ENCODE measurements at places on chromosomes 16 and 17.
A peak's percentile ranks its signal among the peaks of the same experiment; 100 is the strongest.

- no peak for DNase-seq
Measured at GRCh38 chr16:77009453-77009852, 181.5 kb upstream of the MON1B start.

DNA sequence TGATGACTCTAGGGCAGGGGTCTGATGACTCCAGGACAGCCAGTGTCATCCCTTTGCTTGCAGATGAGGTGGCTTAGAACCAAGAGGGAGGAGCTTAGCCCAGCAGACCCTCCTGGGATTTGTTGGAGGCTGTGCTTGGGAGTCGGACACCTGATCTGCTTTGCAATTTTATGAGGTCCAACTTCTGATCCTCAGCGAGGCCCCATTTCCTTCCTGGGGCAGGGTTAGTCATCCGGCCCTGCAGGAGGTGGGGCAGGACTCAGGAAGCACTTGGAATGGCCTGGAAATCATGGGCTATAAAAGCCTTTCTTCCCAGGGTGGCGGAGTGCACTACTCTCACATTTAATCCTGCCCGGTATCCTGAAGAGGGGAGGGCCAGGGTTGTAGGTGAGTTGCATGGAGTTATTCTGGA is 168.5 kb downstream of the MSI2 start:
- DNase-seq, result no peak

- DNase-seq, result no peak
Measured at GRCh38 chr16:11374255-11374654, 29.0 kb downstream of the RMI2 start.

DNA sequence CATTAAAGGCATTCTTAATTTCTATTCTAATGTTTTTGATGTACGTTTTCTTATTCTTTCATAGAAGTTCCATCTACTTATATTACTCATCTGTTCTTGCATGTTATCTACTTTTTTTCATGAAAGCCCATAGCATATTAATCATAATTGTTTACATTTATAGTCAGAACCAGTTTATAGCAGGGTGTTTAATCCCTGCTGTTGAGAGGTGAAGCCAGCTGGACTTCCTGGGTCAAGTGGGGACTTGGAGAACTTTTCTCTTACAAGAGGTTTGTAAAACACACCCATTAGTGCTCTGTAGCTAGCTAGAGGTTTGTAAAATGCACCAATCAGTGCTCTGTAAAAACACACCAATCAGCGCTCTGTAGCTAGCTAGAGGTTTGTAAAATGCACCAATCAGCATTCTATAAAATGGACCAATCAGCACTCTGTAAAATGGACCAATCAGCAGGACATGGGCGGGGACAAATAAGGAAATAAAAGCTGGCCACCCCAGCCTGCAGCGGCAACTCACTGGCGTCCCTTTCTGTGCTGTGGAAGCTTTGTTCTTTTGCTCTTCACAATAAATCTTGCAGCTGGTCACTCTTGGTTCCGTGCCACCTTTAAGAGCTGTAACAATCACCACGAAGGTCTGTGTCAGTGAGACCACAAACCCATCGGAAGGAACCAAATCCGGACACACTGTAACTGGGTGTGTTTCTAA is 120.6 kb downstream of the TANC2 start:
- DNase-seq, result no peak

DNA sequence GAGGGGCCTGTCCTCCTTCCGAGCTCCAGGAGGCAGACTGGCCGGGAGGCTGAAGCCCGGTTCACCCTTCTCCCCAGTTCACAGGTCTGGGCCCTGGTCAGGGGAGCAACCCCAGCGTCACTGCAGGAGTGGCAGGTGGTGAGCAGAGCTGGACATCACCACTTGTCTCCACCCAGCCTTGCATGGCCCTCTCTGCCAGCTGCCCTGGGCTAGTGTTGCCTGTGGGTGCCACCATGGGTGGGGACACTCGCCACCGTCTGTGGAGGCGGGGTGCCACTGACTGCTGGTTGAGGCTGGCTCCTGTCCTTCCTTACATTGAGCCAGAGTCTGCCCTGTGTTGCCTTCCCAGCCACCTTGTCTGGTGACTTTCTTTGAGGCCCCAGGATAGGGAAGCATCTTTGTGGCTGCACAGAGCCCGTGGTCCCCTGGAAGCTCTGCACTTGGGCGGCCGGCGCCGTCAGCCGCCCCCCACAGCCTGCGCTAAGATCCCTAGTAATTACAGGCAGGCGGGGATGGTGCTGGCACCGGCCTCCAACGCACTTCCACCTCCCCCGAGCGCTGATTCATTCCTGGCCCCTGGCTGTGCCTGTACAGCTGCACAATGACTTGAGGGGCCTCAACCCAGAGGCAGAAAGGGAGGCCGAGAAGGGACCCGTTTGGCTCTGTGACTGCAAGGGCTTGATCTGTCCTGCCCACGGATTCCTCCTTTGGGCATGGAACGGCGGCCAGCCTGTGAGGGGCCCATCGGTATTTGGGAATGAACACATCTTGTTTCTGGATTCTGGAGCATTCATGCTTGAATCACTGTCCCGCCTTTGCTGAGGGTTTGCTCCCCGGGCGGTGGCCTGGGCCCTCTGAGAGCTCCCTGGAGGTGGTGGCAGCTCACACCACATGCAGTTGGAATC is 5.2 kb downstream of the BAIAP2 start:
- DNase-seq, result no peak

GRCh38 chr16:20812510-20812909 is 6.2 kb downstream of the REXO5 start:
- DNase-seq, result no peak

DNA sequence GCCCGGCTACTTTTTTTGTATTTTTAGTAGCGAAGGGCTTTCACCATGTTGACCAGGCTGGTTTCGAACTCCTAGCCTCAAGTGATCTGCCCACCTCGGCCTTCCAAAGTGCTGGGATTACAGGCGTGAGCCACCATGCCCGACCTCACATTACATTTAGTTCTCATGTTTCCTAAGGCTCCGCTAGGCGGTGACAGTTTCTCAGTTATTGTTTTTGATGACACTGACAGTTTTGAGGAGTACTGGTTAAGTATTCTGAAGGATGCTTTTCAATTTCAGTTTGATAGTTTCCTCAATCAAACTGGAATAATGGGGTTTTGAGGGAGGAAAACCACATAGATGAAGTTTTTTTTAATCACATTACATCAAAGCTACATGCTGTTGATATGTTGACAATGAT is 1028.5 kb downstream of the CDH8 start:
- no peak for DNase-seq

GRCh38 chr16:67028696-67029253 is at the start of gene CBFB:
CBFB (plus strand) TSS chr16:67029149; CDS start chr16:67029408, 259 bp downstream.
- peak; percentile 90 for DNase-seq

GRCh38 chr17:75019710-75020109 is 7.2 kb downstream of the MRPL58 start:
- no peak for DNase-seq

DNA sequence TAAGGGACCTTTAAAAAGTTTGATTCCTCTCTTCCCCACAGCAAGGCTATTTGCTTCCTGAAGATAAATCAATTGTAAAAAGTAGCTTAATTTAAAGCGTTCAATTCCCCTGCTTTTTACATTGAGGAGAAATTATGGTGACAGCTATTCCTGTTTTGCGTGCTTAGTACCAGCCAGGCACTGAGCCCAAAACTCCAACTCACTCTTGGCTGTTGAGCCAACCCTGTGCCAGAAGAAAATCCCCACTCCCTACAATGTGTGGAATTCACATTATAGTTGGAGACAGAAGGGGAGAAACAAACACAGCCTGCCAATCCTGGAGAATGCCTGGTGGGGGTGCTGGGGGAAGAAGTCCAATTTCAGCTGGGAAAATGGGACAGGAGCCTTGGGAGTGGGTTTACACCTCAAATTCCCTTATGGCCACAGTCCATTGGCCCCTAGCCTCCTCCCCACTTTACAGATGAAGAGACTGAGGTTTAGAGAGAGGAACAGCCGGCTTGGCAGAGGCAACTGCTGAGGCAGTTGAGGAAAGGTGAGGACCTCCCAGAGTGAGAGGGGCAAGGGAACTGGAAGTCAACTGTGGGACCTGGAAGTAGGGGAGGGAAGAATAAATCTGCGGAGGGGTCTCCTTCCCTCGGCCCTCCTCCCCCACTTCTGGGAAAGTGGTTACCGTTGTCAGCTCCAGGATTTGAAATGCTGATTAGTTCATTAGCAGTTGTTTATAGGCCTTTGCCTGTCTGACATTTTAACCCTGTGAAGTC is 26.1 kb downstream of the CDH1 start:
- no peak for DNase-seq

DNA sequence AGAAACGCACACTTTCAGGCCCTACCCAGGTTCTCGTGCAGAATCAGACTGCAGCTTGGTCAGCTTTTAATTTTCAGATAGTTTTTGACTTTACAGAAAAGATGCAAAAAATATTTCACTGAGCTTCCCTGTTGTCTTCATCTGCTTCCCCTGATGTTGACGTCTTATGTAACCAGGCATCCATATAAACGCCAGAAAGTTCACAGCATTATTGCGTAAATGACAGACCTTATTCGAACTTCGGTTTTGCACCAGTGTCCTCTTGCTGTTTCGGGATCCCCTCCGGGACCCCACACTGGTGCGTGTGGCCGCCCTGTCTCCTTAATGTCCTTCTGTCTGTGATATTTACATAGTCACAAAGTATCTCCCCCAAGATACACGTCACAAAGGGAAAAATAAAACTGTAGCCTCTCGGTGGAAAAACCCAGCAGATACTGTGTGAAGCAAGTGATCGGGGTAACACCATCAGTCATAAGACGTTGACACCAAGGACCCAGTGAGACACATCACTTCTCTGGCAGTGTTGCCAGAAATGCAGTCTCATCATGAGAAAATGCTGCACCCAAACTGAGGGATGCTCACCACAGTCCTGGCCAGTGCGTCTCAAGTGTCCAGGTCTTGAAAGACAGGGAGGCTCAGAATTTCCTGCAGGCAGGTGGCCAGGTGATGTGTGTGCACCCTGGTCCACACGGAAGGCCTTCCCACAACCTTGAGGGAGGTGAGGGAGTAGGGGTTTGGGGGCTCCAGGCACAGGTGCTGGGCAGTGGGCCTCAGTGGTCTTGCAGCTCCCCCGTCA is 4.3 kb downstream of the BANP start:
- DNase-seq, result no peak

DNA sequence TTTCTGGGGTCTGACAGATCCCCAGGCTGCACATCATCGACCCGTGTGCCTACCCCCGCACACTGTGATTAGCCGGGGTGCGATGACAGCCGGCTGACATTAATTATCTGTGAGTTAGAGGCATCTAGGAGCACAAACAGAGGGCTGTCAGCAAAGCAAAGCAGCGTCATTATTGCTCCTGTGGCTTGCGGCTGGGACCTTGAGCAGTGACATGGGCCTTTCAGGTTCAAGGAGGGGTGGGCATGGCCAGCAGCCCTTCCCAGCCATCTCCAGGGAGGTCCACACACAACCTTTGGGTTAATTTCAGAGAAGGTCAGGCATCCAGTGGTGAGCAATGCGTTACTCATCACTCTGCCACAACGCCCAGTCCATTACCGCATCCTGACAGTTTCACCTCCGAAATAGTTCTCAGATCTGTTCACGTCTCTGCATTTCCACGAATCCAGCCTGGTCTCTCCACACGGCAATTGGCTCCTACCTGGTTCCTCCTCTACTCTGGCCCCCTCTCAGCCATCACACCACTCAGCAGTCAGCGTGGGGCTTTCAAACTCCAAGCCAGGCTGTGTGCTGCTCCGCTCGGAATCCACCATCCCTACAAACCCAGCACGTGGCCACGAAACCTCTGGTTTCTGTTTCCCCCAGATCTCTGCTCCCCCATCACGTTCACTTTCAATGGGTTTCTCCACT is 249.7 kb upstream of the C16orf82 start:
- DNase-seq, result no peak

DNA sequence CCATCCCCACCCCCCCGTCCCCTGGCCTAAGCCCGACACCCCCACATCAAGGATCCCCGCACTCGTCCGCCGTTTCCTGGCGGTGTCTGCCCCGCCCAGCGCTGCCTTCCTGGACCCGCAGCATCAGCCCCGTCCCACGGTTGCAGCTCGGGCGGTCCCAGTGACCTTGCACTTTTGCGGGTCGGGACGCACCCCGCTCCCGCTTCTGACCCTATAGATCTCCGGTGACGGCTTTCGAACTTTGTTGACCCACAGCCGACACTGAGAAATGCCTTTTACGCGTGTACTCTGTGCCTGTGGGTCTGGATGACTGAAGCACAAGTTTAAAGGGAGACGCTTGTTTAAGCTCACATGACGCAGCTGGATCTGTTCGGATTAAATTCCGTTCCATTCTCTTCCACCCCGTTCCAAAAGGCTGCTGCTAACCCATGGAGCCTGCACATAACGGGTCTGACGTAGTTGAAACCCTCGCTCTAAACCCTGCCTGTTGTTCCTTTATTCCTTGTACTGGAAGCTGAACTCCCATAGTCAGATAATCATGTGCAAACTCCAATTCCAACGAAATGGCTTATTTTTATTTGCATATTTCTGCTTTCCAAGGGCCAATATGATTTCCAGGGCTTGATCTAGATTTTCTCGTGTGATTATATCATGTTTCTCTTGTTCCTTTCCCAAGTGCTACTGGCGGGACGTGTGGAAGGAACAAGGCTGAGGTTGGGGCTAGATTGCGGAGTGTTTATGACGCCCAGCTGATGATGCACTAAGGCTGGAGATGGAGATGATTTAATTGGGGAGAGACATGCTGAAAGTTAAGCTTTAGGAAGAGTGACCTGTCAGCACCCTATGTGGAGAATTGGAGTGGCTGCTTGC is 834 bp downstream of the FLYWCH1 start:
- no peak for DNase-seq

DNA sequence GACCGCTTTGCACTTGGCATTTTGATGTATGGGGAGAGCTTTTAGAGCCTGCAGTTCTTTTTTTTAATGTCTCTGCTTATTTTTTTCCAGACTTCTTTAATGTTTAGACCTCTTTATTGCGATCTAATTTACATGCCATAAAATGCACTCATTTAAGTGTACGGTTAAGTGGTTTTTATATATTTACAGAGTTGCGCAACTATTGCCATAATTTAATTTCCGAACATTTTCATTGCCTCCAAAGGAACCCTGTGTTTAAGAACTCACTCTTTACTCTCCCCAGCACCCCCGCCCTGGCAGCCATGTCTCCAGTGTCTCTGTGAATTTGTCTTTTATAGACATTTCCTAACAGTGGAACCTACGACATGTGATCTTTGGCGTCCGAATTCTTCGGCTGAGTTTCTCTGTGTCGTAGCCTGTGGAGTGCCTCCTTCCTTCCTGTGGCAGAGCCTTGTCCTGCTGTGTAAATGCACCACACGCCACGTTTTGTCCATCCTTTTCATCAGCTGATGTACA is 24.0 kb downstream of the ZNF750 start:
- no peak for DNase-seq

GRCh38 chr17:16491131-16491702 is 776 bp downstream of the LRRC75A start:
- no peak for DNase-seq

GRCh38 chr17:42270596-42270995 is 5.6 kb downstream of the STAT5B start:
- DNase-seq, result no peak

- no peak for DNase-seq
Measured at GRCh38 chr16:74073456-74073855, 223.2 kb upstream of the PSMD7 start.

- DNase-seq, result peak; percentile 23
Measured at GRCh38 chr16:74608944-74609343, 2.0 kb upstream of the GLG1 start.

DNA sequence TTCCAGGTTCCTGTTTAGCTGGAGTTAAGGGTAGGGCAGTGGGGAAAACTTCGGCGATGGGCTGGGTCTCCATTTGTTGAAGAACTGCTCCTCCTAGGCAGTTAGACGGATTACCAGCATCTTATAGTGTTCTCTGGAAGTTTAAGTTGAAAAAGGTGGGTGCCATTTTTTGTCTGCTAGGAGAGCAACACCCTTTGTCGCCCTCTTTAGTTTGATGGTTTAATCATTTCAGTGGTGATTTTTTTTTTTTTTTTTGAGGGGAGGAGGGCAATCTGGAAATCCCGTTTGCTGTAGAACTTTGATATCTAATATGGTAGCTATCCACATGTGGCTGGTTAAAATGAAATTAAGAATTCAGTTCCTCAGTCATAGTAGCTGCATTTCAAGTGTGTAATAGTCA is 4.1 kb downstream of the UBFD1 start:
- DNase-seq, result no peak

Measured in T follicular helper cell (primary cell).